ENCODE measurements at places on chromosomes 5 and 9.

DNA sequence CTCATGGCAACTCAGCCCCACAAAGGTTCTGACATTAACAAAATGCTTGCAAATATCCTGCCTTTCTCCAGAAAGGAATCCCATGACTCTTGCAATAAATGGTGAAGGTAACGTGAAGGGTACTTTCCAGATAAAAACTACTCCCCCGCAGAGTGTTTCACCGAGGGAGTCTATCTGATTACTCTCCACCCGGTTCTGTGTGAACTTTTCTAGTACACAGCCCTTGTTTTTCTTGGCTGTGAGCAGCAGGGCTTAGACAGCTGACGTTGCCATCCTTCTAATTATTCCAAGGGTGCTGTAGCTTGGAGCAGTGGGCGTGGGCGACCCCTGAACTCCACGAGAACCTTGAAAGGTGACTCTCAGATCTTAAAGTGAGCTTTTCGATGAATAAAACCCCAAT, 276.0 kb upstream of the IRX4 start:
- no peak for DNase-seq

- DNase-seq: no peak
These were observed 417.9 kb downstream of the NFIB start for GRCh38 chr9:13896047-13896446.

DNA sequence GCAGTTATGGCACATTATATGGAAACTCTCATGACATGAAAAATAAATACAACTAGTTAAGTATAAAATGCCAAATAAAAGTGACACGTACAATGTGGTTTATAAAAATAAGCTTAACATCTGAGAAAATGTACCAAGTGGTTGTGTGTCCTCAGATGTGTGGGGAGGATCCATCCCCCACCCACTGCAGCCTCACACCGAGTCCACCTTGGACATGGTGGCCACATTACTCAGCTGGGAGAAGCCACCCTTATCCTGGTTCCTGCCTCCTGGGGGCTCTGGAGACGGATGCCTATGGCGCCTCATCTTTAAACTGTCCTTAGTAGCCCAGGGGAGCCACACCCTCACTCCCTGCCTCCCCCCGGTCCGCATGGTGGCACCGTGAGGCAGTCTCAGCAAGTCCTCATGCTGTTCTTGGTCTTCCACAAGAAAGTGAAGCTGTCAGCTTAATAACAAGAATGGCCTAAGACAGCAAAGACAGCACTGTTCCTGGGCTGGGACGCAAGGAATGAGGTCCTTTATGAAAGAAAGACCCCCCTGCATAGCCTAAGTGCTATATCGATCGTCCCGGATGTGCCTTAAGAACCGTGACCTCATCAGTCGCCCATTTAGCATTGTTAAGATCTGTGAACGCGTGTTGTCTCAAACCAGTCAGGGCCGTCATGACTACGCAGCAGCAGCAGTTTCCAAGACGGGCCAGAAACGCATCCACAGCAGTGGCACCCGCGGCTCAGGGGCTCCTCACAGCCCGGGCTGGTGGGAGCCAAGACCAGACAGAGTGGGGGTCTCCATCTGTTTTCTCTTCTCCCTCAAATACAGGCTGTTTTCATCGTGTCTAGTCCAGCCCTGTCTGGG, 56.4 kb downstream of the IPPK start:
- DNase-seq: no peak

DNA sequence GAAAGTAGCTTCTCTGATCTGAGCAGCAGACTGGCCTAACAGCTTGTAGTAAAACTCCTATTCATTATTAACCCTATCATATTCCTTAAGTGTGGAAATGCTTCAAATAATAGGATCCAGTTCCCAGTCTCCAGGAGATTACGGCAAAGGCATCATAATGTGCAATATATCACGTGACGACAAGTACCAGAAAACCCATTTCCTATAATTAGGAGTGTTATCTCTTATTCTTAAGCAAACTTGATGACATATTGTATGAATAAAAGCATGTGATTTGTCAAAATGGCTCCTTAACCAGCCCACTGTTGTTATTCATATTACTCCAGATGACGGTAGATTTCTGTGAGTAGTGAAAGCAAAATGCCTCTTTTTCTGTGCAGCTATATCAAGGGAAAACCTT, 2.9 kb downstream of the SV2C start:
- DNase-seq: no peak

DNA sequence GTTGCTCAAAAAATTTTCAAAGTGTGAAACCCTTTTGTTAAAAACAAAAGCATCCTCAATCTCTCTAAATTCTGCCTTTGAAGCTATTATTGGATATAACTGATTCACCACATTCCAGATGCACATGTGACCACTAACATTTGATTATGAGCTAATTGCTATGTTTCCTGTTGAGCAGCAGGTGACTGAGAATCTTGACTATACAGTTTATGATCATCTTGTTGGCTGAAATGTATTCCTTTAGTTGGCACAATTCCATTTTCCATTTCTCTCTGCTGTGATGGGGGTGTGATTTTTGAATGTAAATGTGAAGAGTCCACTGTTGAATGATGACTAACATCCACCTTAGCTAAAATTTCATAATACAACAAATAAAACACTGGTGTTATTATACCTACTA, 10.7 kb downstream of the LYSMD3 start:
- DNase-seq: peak; percentile 27

DNA sequence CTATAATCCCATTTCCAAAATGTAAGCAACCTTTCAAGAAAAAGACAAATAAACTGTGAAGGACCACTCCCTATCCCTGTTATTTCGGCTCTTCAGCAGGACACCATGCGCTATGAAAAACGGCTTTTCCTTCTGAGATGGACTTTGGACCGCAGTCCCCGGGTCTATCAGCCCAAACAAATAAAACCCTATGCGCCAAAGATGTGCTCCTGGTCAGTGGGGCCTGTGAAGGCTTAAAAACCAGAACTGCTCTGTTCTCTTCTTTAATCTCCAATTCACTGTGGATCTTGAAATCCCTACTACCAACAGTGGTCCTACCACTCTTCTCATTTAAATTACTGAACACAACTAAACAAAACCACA, 33.3 kb downstream of the RAPGEF1 start:
- DNase-seq: no peak

DNA sequence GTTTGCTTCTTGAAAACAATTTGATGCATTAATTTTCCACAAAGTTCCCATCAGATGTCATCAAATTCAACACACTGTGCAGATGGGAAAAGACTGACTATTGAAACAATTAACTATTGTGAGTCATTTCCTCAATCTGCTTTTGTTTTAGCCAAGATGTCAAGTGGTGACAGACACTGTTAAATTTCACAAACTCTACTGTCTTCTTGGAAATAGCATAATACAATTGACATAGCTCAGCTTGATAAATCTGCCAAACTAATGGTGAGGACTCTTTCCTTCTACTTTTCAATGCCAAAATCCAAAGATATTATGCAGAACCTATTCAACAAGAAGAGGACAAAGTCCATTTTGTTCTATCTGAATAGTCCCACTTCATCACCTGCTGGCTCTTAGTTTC, 242.3 kb downstream of the CAAP1 start:
- DNase-seq: no peak

- no peak for DNase-seq
These were observed 764 bp upstream of the GRIN1 start for GRCh38 chr9:137138058-137138721.

DNA sequence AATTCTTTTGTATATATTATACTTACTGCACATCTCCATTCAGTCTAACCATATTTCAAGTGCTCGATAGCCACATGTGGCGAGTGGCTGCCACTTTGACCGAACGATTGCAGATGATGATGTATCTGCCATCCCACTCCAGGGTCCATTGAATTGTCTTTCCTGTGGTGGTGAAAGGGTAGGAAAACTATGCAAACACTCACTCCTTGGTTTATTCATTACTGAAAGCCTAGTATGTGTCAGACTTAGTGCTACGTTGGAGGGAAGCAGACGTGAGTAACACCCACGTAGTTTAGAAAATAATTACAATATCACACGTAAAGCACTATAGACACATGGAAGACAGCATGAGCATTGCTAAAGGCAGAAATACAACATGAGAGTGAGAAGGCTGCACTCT, 353.7 kb downstream of the CSNK1G3 start:
- DNase-seq: no peak

GRCh38 chr9:91073049-91073810, 271.6 kb downstream of the SYK start:
- no peak for DNase-seq

- DNase-seq: no peak
These were observed 15.0 kb downstream of the CNTFR start for GRCh38 chr9:34574571-34574970.

DNA sequence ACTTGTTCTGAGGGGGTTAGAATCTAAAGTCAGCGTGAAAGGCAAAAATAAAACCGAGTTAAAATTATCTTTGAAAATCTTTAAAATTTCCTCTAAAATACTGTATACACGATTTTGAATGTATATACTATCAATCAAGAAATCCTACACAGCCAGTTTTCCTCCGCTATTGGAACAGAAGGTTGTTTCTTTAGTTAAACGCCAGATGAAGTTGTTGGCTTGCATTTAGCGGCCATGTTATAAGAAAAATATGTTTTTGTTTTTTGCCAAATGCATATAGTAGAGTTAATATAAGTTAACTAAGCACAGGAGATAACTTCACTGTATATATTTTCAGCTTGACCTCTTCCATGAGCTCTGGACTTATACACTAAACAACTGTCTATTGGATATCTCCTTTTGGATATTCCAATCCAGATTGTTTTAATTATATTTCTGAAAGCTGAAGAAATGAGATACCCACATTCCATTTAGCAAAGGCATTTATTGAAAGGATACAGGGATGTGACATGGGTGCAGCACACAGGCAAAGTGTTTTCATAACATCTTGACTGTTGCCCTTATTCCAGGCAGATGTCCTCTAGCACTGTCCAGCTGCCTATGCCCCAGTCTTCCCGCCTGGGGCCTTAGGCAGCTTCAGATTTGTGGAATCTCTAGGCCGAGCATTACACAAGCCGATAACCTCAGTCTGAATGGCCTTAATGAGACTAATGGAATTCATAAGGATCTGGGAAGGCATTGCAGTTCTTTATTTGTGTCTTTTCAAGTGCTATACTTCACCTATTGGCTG, 10.0 kb upstream of the ATG10 start:
- peak; percentile 8 for DNase-seq

GRCh38 chr9:89993678-89994630, 389.1 kb downstream of the GADD45G start:
- no peak for DNase-seq

- DNase-seq: no peak
These were observed 3.2 kb downstream of the RNF208 start for GRCh38 chr9:137218754-137219271.

DNA sequence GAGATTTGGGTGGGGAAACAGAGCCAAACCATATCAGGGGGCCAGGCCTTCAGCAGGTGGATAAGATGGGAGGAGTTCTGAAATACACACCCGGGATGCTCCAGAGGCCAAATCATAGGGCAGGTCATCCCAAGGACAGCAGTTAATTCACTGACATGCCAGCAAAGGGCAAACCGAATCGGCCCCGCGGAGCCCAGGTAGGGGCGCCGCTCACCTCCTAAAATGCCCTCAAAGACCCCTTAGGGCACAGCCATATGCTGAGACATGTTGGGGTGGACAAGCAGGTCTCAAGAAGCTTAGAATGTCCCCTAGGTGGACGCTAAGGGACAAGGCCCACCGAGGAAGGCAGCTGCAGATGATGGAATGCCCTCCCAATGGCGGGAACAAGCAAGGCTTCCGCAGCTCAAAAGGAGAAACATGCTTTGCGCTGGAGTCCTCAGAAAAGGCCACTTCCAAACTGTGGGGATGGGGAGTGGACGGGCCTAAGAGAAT, 144.9 kb downstream of the ERCC6L2 start:
- no peak for DNase-seq

DNA sequence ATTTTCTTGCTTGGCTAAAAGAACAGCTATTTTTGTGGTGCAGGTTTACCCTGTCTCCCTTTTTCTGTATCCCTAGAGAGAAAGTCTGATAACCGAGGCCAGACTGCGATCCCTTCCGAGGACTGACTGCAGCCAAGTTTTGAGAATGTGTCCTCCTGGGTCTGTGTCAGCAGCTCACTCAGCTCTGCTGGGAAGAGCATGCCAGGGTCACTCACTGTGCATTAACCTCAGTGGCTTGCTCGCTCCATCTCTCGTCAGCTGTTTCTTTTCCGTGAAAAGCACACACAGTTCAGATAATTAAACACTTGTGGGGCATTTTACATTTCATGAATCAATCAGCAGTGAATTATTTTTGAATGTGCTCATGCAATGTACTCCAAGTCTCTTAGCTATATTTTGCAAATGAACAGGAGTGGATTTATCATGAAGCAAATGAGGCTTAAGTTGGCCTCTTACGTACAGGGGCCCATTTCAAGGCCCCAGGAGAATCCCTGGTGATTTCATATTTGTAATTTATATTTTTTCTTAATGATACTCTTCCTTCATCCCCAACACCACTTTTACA, 252.1 kb downstream of the SMARCA2 start:
- DNase-seq: peak; percentile 17

DNA sequence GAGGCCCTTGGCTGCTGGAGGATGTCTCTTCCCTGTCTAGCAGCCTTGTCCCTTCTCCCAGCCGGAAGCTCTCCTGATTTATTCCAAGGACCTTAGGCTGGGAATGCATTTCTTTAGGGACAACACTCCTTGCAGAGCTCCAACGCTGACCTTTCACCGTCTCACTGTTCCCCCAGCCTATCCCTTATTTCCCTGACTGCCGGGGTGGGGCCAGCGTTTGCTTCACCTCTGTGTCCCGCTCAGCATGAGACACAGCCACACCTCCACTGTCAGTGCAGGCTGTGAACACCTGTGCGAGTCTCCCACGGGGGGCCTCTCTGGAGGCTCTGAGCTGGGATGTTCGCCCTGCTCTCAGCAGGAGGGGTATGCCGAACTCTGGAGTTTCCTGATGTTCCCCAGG, 106.2 kb upstream of the FCN2 start:
- no peak for DNase-seq

DNA sequence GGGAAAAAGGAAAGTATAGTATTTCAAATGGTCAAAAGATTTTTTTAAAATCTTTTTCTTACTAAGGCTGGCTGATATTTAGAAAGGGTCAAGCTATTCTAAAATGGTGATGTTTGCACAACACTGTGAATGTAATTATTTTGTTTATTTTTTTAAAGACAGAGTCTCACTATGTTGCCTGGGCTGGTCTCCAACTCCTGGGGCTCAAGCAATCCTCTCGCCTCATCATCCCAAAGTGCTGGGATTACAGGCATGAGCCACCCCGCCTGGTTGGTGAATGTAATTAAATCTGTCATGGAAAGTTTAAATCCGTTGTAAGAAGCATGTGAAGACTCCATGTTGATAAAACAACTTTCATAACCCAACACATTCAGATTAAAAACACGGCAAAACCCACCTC, 2.6 kb downstream of the UBTD2 start:
- peak; percentile 64 for DNase-seq

Data from foreskin fibroblast (primary cell).